Left renal cortex interstitium (tissue), 4 donors: ENCODE measurements at places on chromosomes 6 and 20.

DNA sequence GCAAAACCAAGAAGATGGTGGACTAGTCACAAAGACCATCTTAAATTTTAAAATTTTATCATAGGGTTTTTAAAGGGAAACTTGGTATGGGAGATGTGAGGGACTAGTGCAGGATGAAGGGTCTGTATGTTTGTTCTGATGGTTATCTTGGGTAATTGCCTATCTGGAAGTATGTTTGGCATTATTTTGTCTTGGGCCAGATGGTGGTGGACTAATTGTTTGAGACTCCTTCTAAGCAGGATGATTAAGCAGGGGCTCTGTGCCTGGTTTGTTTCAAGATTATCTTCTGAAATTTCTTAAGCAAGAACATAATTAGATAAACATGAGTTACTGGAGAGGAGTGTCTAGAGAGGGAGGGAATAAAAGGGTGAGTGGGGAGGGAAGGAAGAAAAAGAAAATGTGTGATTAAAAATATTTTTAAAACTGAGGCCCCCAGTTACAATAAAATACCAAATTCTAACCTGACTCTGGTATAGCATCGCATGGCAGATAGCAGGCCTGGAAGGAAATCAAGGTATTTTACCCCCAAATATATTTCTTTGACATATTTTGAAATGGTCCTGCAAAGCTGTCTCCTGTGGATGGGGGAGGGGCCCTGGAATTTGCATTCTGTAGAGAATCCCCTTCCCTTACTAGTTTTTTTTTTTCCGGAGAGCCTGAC is 49.9 kb upstream of the FAM184A start:
- DNase-seq, result no peak

- DNase-seq, result no peak
These were observed 134.4 kb upstream of the COL21A1 start for GRCh38 chr6:56381801-56382251.

DNA sequence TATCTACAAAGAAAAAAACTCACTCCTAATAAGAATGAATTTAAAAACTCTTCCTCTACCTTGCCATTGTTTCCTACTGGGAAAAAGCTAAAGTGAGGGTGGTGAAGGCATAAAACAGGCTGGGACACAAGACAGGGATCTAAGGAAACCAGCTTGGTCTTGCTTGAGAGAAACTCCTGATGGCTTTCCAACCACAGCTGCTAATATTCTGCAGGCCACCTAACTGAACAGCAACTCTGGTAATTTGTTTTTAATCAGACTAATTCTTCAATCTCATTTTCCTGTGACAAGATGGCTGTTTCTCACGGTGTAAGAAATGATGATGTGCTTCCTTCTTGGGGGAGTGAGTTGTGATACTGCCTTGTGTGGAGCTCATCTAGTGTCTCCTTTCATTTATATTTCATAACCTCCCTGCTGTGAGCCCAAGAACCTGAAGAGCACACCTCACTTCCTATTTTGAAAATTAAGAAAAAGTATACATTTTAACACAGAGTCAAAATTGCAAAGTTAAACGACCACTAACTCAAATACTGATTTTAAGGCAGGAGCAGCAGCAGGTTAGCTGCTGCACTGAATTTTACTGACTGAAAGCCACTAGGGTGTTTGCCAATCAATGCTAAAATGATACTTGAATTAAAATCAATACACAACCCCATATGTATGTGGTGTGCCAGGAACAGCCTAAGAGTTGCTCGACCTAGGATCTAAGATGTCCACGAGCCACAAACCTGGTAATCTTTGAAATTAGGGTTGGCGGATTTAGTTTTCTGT is 58.0 kb downstream of the BACH2 start:
- no peak for DNase-seq

GRCh38 chr20:37680420-37680819 is 13.4 kb upstream of the CTNNBL1 start:
- DNase-seq, result no peak

DNA sequence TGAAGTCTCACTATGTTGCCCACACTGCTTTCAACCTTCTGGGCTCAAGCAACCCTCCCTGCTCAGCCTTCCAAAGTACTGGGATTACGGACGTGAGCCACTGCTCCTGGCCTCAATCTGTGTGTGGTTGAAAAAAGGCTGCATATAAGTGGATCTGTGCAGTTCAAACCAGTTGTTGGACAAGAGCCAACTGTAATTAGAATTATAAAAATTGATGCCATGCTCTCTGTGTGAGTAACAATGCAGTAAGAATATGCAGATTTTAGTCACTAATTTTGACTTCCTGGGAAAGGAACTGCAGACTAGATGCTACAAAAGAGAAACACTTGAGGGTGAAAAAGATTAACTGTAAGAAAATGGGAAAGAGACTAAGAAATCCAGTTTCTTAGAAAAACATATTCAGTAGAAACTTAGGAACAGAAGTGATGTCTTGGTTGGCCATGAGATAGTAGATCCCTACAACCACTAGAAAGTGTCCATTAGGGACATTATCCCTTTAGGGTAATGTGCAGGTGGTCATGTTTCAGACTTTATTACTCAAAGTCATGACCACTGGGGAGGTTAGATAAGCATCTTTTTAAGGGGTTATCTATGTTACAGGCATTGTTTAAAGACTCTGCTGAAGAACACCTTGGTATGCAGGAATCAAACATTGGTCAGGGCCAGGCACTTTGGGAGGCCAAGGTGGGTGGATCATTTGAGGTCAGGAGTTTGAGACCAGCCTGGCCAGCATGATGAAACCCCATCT is 26.3 kb downstream of the ITCH start:
- no peak for DNase-seq

DNA sequence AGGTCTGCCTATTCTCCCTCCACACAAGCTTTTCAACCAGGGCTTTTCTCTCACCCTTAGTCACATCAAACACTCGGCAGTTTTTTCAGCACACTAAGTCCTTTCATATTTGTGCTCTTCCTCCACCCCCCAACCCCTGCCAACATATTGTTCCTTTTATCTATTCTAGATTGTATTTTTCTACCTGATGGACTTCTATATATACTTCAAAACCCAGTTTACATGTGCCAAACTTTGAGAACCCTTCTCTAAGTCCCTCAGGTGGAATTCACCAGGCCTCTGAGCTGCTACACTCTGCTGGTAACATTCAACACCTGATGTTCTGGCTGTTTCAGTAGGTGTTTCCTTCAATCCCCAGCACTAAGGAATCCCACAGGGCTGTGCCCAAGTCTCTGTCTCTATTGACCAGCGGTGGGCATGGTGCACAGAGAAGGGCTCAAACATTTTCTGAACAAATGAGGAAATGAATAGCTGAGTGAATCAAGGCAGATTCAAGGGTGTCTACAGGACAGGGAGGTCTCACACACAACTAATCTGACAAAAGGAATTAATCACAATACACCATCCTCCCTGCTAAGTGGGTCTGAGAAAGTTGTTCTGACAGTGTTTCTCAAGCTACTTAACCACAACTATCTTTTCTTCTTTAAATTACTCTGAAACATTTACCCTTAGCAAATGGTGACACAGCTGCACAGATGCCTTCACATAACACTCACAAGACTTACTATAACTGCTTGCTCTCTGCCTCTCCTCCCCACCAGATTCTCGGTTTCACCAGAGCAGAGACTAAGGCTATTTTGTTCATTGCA is 166.5 kb downstream of the TSHZ2 start:
- DNase-seq, result no peak

DNA sequence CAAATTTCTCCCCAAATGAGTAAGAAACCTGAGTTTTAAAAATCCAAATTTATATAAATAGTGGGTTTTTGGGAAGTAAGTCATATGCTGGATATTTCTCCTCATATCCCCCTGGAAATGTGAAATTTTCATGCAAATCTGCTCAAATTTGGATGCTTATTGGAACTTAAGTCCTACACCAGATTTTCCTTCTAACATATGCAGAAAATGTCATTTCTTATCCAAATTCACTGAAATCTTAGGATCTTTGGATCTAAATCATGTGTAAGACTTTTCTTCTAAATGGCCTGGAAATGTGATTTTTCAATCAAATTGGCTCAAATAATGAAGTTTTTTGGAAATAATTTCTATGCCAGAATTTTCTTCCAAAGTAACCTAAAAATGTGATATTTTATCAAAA is 33.0 kb downstream of the ZNF133 start:
- DNase-seq, result no peak

- no peak for DNase-seq
These were observed 5.8 kb upstream of the GATA5 start for GRCh38 chr20:62481425-62482145.

GRCh38 chr6:166097914-166098522 is 69.6 kb downstream of the TBXT start:
- peak; percentile 49 for DNase-seq
